ENCODE measurements at places on chromosomes 3 and 15.

GRCh38 chr3:141981084-141981483, 104.6 kb downstream of the ATP1B3 start:
- DNase-seq, result no peak

- no peak for DNase-seq
These were observed 208.7 kb upstream of the LRIG1 start for GRCh38 chr3:66709532-66709931.

- no peak for DNase-seq
These were observed 29.7 kb downstream of the MRPS11 start for GRCh38 chr15:88497109-88497765.

GRCh38 chr3:58392181-58392580, 41.5 kb downstream of the PDHB start:
- DNase-seq, result no peak

- no peak for DNase-seq
These were observed 55.0 kb downstream of the TMEM44 start for GRCh38 chr3:194577986-194578905.

GRCh38 chr15:57472861-57473260, 96.6 kb downstream of the CGNL1 start:
- DNase-seq, result no peak

GRCh38 chr3:148131990-148132638, 565.6 kb upstream of the AGTR1 start:
- DNase-seq, result no peak

DNA sequence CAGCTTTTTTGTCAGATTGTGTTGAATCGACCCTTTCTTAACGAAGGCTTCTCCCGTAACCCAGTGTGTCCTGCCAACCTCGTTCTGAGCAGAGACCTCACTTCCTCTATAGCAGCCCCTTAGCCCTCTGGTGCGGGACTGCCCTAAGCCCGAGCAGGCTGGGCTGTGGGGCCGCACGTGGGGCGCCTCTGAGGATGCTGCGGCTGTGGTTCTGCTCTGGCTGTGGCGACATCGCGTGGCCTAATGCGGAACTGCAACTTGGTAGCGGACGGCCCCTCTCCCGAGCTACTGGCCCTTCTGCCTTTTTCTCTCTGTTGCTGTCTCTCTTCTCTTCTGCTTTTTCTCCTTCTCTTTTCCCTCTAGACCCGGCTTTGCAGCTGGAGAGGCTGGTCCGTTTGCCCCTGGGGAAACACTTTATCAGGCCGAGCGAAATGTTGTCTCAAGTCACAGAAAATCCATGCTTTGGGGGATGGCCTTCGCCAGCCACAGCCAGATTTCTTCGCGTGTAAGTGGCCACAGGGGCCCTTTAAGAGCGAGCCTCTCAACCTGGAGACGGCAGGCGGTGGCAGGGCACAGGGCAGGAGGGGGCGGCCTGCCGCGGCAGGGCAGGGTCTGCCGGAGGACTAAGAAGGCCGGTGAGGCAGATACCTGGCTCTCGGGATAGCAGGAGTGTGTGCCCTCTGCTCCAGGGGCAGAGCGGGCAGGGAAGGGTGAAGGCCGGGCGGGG, 19.4 kb upstream of the KIF23 start:
- peak; percentile 67 for DNase-seq

- no peak for DNase-seq
These were observed 610 bp downstream of the LIPC start for GRCh38 chr15:58432401-58432800.

DNA sequence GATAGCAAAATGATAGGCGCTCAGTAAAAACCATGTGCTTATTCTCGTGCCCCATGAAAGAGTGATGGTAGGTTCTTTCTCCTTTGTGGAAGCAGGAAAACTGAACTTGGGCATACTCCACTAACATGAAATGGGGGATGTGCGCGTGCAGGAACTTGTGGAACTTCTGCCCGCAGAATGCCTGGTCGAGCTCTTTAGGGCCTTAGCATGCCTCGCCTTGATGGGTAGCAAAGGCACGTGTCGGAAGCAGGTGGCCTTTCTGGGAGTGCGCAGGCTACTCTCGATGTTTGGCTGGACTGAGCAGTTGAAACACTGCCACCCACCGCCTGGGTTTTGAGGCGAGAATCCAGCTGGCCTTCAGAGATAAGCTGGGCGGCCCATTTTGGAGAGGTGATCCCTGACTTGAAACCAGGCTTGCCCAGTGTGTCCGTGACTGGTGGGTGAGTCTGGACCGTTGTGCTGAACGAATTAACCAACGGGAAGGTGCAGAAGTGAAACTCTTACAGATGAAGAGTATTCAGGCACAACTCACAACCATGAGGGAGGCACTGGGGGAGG, 842 bp downstream of the PCCB start:
- no peak for DNase-seq

DNA sequence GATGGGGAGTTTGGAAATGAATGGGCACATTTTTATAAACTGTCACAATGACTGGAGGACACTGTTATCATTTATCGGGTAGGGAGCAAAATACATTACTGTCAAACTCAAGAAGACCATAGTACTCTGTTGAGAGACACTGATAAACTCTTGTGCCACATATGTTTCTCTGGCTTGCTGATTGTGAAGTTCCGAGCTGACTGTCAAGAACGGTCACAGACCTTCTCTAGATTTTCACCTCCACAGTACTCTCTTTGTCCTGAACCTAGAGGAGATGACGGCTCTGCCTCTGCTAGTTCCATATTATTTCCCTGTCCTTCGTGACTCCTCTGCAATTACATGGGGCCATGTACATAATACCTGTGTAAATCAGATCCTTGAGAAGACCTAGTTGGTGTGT, 451.9 kb downstream of the LPP start:
- no peak for DNase-seq

- no peak for DNase-seq
These were observed 93.7 kb upstream of the TSC22D2 start for GRCh38 chr3:150314248-150315004.

DNA sequence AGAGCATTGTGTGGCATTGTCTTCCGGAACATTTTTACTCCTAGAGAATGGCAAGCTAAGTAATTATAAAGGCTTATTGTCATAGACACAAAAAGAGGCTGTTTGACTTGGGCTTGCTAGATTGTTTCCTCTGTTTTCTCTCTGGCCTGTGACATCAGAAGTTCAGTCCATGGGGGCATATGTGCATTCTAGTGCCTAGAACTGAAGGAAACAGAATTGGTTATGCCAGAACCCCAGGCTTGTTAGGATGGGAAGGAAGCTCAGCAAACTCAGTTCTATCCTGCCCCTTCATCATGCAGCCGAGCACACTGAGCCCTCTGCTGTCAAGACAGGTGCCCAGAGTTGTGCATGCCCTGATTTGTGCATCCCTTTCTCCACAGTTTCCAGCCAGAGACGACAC, 131.3 kb downstream of the PDE8A start:
- DNase-seq, result no peak

DNA sequence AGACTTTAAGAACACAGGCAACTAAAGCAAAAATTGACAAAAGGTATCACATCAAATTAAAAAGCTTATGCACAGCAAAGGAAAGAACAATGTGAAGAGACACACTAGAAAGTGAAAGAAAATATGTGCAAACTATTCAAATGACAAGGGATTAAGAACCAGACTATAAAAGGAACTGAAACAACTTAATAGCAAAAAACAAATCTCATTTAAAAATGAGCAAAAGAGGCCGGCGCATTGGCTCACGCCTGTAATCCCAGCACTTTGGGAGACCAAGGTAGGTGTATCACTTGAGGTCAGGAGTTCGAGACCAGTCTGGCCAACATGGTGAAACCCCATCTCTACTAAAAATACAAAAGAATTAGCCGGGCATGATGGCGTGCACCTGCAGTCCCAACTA, 14.4 kb downstream of the NGLY1 start:
- DNase-seq, result no peak

- no peak for DNase-seq
These were observed 85.1 kb upstream of the NANOGP8 start for GRCh38 chr15:35170207-35170606.

DNA sequence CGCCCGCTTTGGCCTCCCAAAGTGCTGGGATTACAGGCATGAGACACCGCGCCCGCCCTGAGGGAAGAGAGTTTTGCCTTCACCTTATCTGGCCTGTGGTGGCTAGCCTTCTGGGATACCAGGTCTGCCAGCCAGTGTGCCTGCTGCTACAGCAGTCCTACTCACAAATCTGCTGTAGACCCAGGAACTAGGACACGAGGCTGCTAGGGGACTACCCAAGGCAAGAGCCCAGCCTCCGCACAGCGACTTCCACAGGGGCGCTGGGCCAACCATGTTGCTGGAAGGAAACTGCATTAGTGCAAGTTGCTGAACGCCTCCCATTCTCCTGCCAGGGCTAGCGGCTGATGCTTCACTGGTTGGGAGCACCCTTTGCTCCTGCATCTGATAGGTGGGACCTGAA, 53.7 kb downstream of the DHX30 start:
- no peak for DNase-seq

GRCh38 chr3:107685383-107685782, 162.6 kb downstream of the BBX start:
- DNase-seq, result no peak

- DNase-seq, result no peak
These were observed 252.4 kb downstream of the FHIT start for GRCh38 chr3:60998858-60999257.

DNA sequence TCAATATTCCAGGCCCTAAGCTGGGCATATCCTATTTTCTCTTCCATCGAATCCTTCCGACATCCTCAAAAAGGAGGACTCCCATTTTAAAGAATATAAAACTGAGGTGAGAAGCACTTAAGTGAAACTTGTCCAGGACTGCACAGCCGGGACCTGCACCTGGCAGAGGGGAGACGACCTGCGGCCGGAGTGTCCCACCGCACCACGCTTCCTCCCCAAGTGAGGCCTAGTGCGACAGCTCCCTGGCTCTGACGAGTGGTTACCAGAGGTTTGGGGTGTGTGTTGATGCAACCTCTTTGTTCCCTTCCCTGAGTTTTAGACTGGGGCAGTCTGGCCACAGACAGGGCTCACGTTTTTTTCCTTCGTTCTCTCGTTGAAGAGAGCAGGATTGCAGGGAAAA, 24.9 kb upstream of the ATP2B2 start:
- no peak for DNase-seq

DNA sequence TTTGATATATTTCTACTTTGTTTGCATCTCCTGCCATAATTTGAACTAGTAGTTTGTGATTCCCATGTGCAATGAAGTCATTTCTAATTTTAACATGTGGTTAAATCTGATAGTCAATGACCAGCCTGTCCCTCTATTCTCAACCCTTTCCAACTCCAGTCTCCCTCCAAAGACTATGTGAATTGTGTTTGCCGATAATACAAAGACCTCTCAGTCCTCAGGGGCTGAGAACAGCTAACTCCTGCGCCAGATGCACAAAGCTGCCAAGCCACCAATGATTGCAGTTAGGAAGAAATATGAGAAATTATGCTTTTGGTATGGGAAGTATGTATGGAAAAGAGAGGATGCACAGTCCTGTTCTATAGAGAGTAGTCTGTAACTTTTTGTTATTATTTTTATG, 54.0 kb downstream of the KCNH8 start:
- DNase-seq, result no peak

DNA sequence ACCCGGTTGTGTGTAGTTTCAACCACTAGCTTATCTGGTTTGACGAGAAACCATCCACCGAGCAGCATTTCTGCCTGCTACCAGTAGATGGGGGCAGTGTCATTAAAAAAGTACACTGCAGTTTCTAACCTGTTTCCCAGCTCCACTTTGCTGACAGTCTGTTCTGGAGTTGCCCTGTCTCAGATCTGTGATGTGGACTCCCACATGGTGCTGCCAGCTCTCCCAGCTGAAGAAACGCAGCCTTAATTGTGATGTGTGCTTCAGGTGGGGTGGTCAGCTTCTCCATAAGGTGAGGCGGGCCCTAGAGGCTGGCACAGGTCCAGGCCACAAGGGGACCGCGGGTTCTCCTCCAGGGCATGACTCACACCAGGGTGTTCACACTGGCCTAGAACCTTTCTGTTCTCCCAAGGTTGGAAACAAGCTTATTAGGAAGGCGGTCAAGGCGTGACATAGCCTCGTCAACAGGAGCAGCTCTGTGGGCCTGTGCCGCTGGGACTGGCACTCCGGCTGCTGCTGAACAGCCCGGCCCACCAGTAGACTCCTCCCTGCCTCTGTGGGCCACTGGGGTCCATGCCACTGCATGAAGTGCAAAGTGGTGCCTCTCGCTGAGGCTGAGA, 2.9 kb upstream of the FAM43A start:
- peak; percentile 61 for DNase-seq

DNA sequence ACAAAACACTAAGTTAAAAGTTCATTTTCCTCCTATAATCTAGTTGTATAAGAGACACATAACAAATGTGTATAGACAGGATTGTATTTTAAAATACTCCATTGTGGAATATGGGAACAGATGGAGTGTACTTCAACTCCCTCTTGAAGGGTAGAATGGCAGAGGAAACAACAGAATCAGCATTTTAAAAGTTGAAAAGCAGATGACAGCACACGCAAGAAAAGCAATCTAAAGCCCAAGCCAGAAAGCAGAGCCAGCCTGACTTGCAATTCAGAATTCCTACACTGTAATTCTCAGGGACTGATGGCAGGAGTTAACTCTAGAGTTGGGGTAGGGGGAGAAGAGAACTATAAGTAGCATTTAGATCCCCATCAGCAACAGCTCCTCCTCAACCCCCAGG, 22.8 kb downstream of the MORC1 start:
- DNase-seq, result no peak

GRCh38 chr3:42123012-42123581, 31.9 kb downstream of the TRAK1 start:
- DNase-seq, result no peak

DNA sequence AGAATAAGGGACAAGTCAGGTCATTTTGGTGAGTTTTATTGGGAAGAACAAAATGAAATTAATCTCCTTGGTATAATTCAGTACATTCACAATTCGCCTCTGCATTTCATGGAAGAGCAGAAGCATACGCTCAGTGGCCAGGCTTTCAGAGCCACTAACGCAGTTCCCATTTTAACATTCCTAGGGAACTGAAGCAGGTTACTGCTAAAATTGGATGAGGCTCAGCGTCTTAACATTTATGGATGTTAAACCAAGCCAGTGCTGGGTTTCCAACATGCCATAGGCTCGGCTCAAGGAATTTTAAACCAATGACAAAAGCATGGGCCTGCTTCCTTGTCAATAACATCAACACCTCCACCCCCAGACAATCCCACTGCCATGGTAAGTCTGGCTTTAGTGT, 172.7 kb upstream of the PRICKLE2 start:
- DNase-seq, result no peak

DNA sequence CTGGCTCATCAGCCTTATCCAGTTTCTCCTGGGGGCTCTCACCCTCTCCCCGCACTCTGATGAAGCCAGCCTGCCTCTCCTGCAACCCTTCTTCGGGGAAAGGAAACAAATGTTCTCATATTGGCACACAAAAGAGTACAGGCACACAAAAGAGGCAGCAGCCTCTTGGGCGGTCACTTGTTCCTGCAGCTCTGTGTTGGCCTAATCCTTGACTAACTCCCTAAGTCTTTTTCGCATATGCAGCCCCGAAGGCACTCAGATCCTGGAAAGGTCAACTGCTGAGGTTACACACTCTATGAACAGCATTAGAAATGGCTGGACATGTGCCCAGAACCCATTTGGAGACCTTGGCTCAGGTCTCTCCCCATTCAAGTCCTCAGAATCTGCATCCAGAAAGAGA, 7.4 kb upstream of the CAMP start:
- DNase-seq, result no peak
